Activated effector memory CD4-positive, alpha-beta T cell treated with Interleukin-2 at 50 U/mL for 16 hours (primary cell): ENCODE measurements at places on chromosomes 11 and 22.

- no peak for DNase-seq
Observed at GRCh38 chr11:124938970-124939369, 3.1 kb upstream of the HEPACAM start.

DNA sequence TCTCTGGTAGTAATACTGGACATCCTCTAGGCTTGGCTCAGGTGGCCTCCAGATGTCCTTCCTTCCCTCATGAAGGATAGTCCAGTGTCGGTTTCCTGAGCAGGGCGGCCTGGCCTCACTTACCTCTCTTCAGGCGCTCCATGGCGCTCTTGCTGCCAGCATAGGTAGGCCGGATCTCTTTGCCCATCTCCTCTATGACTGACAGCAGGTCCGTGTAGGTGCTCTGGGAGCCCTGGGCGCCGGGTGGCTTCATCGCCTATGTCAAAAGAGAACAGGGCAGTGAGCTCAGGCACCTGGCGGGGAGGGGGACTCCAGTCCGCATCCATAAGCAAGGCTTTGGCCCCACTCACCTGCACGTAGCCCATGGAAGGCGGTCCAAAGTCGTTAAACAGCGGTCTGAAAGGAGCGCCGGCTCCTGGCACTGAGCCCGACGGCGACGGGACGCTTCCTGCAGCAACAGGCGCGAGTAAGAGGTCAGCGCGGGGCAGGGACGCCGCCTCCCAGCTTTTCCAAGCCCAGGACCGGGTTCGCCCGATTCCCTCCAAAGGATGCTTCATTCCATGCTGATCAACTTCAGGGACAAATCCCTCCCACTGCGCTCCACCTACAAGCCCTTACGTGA, 609 bp downstream of the CDK2AP2 start:
- DNase-seq, result no peak

DNA sequence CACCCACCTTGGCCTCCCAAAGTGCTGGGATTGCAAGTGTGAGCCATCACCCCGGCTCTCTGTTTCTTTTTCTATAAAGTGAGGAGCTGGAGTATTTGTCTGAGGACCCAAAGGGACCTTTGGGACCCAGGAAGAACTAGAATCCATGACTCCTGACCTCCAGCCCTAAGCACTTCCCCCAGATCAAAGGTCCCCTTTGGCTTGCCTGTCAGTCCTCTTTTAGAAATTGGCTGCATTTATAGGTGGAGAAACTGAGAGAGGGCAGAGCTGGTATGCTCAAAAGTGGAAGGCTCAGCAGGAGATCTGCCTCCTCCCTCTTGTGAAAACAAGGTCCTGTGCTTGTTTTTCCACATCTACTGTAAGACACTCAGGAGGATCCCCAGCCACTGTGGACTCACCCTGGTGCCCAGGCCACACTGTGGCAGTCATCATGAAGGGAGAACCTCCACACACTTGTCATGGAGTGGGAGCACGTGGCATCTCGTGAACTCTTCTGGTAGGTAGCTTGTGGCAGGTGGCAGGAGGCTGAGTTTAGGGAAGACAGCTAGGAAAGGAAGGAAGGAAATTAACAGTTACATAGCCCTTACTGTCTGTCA, 12.4 kb upstream of the PLEKHA7 start:
- no peak for DNase-seq

DNA sequence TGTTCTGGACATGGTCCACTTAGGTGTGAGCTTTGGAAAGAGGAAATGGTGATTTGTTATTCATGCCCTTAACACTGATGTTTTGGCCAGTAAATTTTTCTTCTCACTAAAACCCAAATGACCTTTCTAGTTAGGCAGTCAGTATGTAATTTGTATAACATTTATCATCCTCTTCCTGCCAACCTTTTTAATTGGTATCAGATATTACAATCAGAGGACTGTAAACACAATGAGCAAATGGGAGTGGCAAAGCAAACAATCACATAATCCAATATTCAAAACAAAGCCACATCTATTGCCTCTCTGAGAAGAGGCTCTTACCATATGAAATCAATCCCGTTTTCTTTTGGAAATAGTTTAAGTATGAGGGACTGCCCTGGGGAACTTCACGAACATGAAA, 49.1 kb downstream of the BBOX1 start:
- DNase-seq, result no peak
